Activated CD8-positive, alpha-beta memory T cell treated with anti-CD3 and anti-CD28 coated beads for 4 hours (primary cell): ENCODE measurements at places on chromosomes 13 and 19.

DNA sequence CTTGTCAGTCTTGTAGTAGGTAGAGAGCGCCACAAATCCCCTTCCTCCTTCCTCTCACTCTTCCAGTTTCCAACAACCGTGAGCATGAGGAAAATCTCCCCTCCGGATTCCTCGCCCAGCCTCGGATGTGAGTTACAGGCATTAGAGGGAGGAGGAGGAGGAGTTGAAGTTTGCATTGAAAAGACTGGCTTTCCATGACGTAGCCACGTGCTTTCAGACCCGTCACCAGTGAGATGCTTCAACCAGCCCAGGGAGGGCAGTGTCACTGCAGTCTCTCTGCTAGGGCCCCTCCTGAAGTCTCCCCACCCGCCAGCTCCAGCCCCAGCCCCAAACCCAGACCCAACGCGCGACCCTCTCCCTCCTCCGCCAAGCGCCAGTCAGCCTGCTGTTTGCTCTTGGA lies 442 bp upstream of the FGF14 start:
- no peak for DNase-seq

- DNase-seq, result no peak
Measured at GRCh38 chr19:20964798-20965197, 41.7 kb downstream of the ZNF85 start.

DNA sequence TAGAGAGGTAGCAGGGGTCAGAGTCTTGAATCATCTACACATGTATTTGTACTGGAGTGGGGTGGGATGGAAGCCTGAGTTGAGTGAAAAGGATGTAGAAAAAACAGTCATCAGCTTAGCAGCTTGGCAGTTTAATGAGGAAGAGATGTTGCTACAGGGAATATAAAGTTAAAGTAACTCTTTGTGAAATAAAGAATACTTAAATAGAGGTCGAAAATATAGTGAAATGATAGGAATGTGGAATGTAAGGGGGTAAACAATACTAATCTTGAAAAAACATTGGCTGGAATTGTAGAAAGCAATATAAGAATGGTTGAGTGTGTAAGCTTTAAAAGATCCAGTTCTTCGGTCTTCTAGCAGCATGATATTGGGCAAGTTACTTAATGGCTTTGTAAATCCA lies 22.7 kb downstream of the NUP58 start:
- DNase-seq, result no peak

DNA sequence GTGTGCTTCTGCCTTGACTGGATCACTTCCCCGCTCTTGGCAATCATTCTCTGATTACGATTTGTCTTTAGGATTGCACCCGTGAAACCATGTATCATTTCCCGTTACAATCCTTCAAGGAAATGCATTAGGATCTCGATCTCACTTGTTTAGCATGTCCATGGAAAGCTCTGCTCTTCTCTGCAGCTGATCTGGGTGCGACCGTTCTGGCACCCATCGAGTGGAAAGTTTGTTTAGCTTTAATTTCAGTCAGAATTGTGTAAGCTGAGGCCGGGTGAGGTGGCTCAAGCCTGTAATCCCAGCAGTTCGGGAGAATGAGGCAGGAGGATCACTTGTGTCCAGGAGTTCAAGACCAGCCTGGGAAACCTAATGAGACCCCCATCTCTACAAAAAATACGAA lies 30.9 kb downstream of the NUMBL start:
- no peak for DNase-seq

DNA sequence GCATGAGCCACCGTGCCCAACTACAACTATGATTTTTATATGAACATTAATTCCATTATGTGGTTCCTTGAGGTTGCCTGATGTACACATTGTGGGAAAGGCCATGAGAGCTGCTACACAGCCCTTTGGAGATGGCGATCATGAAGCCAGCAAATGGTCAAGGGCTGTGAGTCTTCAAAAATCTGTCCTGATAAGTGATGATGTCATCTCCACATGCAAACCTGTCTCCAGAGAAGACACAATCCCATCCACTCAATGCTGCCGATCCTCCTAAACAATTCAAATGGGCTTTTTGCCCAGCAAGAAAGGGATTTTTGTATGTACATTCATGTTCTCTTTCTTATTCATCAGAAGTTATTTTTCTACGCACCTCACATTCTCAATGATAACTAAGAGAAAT lies 17.6 kb downstream of the SIGLEC7 start:
- no peak for DNase-seq

DNA sequence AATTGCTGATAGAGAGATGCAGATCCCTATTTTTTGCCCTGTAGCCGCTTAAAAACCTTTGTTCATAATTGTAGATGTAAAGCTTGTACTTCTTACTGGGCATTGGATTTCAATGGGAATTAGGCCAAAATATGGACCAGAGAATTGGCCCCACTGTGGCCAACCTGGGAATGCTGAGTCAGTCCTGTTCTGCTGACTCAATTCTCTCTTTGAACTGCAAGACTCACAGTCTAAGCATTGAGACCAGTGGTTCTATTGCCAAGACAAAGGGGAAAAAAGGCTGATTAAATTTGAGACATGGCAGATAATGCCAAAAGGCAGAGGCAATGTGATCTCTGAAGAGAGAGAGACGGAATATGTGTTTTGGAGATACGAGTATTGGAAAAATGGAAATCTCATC lies 72.5 kb upstream of the UBL3 start:
- no peak for DNase-seq

DNA sequence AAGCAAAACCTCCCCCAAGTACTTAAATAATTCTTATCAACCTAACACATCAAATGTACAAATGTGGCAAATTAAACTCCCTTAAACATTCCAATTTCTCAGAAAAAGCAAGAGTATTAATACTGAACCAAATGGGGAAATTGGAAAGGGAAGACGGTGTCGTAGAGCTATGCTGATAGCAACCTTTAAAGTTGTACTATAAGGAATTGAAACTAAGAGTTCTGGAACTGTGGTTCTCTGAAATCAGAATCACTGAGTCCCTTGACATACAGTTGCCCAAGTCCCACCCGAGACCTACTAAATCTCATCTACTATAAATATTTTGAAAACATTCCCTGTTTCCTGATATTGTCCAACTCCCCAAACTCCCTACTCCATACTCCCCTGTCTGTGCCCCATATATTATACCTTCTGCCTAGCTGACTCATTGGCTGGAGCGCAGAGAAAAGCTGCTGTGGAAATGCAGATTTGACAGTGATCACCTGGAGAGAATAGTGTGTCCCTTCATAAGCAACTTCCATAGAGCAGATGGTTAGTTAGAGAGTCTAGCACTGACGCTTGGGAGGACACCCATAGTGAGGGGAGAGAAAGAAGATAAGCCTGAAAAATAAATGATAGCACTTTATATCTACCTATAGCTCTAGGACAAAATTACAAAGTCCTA lies 51.4 kb upstream of the ITM2B start:
- no peak for DNase-seq

- DNase-seq, result no peak
Measured at GRCh38 chr13:113034451-113035212, 65.6 kb downstream of the MCF2L start.

DNA sequence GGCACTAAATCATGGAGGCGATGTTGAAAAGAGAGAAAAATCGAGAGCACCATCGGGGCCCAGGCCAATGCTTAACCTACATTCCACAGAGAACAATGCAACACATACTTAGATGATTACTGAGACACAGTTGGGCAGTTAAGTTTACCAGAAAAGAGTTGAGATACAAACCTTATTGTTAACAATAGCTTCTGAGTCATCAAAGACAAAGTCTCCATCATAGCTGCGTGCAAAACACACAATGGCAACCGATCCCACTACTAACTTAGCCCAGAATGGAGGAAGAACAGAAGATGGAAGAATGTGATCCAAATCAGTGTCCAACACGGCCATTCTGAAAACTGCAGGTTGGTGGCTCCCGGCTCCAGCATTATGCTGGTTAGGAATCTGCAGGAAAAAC lies 6.2 kb downstream of the TMTC4 start:
- DNase-seq, result no peak

DNA sequence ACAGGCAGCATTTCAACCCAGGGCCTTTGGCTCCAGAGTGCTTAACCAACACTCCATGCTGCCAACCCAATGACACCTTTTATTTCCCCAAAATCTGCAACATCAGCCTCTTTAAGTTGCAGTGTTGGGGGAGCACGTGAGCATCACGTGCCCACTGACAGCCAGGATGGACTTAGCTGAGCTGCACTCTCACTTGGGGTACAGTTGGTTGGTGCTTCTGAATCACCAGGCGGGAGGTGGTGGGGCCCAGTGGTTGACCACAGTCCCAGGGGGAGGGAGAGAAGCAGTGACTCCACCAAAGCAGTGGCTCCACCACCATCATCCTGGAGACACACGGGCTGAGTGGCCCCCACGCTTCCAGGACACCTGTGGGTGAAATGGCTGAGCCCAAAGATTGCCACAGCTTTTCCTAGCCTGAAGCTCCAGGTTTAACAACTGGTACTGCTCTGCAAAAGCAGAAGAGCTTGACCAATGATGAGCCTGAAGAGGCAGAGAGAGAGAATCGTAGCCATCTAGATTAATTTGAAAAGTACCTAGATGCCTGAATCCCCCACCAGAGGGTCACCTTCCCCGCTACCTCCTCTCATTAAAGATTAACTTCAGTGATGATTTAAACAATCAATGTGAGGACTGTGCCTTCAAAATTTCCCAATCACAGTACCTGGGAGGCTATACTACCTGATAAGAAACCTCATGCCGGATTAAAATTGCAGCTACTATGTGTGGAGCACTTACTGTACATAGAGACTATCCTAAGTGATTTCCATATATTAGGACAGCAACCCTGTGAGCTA lies 193.8 kb downstream of the FOXO1 start:
- no peak for DNase-seq

DNA sequence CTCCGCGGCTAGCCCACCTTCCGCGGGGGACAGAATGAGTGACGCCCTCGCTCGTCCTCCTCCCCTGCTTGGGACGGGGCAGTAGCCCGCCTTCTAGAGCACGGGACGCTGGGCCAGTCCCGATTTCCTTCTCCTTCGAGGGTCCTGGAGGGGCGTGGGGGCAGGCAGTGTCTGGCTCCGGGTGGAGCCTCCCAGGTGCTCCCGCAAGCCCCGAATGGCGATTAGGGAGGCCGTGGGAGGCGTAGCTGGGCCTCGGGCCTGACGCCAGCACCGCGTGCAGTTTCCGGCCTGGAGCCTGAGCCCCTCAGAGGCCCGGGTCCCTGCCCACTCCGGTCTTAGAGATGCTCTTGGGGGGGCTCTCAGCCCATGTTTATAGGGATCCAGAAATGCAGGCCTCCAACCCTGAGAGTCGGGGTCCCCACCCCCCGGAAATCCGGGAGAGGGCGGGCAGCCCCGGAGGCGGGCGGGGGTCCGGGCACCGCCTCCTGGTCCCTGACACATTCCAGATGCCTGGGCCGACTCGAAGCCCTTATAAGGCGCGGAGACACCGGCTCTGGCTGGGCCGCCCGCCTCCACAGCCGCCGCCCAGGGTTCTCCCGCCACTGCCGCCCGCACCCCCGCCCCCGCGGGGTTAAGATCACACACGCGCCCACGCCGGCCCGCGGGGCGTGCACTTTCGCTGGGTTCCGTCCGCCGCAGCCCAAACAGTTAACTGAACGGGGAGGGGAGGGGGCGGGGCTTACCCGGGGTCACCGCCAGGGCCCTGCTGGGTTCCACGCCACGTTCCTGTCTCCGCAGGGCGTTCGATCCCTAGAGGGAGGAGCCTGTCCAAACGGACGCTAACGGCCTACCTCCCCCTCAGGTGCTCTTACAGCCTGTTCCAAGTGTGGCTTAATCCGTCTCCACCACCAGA lies 1.5 kb downstream of the MYADM start:
- DNase-seq, result peak; percentile 81

- no peak for DNase-seq
Measured at GRCh38 chr13:26465514-26465913, 92.0 kb upstream of the WASF3 start.

DNA sequence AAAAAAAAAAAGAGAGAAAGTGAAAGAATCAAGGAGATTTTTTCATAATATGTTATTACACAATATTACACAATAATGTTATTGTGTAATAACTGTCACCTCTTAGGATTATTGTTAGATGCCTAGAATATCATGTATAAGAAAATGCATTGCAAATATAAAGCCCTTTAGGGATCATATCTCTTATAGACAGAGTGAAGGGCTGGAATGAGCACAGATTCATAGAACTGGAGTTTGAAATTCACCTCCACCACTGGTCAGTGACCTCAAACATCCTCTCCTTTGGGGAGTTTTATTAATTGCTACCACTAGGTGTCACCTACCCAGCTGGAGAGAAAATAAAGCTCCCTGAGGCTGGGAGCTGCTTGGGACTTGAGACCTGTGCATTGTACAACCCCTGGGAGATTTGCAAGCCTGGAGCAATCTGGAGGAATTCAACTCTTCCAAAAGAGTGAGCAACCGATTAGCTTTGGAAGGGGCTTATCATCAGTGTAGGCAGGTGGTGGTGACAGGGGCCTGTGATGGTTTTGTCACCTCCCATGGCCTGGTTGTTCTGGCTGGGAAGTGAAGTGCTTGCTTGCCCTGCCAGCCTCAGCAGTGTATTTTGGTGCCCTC lies 30.3 kb upstream of the FRY start:
- DNase-seq, result no peak

- DNase-seq, result no peak
Measured at GRCh38 chr13:30037766-30038165, 187.3 kb upstream of the UBL3 start.

DNA sequence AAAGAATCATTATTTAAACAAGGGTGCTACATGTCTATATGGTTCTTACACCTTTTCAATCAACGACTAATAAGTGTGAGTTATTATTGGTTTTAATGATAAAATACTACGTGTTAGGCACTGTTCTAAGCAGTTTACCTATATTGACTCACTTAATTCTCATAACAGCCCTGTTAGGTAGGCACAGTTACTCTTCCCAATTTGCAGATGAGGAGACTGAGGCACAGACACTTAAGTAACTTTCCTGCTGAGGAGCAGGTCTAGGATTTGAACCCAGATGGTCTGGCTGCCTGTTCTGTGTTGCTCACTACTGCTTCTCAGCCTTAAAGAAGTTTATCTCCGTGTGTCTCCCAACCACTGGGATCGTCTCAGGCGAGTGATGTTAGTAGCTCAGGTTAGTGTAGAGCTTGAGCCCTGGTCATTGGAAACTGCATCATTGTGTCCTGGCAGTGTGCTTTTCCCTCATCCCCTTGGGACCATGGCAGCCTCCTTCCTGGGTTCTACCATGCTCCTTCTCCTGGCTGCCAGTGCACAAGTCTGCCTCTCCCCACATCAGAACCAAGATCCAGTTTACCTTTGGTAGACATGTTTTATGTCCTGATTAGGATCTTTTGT lies 10.9 kb downstream of the UBAC2 start:
- no peak for DNase-seq
